ENCODE measurements at places on chromosomes 4 and X.

GRCh38 chr4:185767528-185767927 is 44.5 kb downstream of the SORBS2 start:
- no peak for DNase-seq

- DNase-seq = peak; percentile 22
Measured at GRCh38 chr4:90328558-90328957, 201.4 kb downstream of the CCSER1 start.

- DNase-seq = no peak
Measured at GRCh38 chrX:27078371-27078770, 384.8 kb downstream of the PPP4R3C start.

DNA sequence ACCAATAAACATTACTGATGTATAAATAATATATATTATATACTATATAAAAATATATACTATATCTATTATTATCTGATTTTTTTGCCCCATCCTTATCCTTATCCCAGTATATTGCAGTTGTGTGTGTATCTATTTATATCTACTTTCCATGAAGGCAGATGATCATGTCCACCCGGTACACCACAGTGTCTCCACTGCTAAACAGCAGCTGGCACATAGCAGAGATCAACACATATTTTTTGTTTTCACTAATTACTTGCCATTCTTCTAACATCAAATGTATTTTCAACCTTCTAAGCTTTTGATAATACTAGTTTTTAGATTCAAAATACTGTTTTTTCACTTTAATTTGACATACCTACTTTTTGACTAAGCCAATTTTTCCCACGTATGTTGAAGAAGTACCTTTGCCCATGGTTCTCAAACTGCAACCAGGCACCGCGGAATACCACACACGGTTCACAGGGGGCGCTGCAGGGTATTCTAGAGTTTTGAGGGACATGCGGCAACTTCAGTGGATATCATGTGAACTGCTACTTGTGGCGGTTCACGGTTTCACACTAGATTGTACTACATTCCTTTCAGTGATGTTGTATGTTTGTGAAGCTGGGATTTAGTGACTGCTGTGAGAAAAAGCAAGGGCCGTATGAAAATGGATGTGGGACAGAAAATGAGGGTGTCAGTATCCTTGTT is 182.5 kb upstream of the NPY2R start:
- DNase-seq = peak; percentile 23

DNA sequence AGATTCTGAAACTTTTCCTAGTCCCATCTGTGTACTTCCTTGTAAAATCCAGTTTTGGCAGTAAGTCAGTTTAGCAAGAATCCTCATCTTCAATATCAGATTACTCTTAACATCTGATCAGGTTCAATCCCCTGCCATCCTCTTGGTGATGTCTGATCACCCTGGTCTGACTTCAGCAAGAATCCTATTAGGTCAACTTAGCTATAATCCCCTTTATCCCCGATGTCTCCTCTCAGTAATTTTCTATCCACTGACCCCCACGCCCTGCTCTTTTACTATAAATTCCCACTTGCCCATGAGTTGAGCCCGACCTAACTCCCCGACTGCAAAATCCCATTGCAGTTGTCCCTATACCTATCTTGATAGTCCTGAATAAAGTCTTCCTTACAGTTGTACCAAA is 57.9 kb upstream of the PRSS48 start:
- DNase-seq = no peak

- no peak for DNase-seq
Measured at GRCh38 chr4:138645289-138645688, 370.3 kb upstream of the NOCT start.

- no peak for DNase-seq
Measured at GRCh38 chr4:35087218-35087617, 1157.1 kb downstream of the ARAP2 start.

DNA sequence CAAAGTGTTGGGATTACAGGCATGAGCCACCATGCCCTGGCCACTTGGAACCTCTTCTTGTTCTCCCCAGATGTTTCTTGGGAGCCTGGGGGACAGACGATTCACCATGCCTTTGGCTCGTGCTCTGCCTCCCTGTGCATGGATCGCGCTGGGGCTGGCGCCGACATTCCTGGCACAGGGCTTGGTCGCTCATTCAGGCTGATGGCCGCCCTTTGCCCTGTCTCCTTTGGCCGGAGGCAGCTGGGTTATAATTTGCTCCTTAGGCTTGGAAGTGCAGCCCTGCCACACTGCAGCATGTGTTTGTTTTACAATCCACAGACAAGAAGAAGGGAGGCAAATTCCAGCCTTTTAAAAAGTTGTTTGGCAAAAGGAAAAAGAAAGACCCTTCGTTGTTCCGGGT is 115.3 kb downstream of the AASDH start:
- DNase-seq = no peak

DNA sequence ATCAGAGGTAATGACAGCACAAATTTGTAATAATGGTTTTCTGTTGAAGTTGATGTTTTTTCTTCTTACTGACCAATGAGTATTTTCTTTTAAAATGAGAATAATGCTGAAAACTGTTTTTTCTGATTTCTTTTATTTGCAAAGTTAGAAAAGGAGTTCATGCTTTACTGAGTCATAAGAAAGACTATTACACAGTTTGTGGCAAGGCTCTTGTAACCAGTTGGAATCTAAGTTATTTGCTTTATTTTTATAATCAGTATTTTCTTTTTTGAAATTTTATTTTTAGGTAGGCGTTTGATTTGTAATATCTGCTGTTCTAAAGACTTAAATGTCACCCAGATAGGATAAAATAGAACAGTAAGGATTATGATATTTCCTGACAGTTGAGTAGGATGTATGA is 25.5 kb downstream of the ANAPC4 start:
- no peak for DNase-seq

GRCh38 chr4:32037399-32037798 is 1317.2 kb downstream of the PCDH7 start:
- DNase-seq = no peak

DNA sequence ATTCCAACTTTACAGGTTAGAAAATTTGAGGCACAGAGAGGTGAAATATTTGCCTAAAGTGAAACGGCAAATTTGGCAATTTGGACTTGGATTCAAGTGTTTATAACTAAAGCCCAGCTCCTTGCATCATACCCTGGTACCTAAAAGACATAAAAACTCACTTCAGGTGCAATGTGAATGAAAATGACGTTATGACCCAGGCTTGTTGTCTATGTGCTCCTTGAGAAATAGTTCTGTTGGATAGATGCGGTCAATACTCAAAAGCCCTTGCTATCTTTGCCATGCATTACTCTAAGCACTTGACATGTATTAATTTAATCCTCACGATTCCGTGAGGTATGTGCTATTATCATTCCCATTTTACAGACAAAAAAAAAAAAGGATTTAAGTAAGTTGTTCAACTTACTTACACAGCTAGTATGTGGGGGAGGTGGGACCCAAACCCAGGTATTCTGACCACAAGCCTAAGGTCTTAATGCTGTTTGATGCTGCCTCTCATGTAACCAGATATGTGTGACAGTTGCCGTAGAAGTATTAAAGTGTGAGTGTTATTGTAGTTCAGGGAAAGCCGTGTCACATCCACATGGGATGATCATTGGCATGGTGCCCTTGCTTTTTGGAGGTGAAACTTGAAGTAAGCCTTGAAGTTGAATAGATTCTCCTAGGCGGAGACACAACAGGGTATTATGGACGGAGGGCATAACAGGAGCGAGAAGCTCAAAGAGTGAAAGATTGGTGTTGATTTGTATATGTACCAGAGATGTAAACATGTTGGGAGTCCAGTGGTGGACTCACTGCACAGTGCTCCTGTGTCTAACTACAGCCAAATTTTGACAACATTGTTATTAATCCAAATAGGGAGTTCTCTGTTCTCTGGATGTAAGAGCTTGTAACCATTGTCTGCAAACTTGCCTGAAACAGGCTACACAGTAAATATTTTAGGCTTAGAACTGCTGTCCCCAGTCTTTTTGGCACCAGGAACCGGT is 3.1 kb downstream of the SCML1 start:
- DNase-seq = no peak

- no peak for DNase-seq
Measured at GRCh38 chr4:40976343-40976742, 226.6 kb downstream of the NSUN7 start.

GRCh38 chrX:111322231-111322855 is 52.1 kb upstream of the CAPN6 start:
- DNase-seq = no peak

DNA sequence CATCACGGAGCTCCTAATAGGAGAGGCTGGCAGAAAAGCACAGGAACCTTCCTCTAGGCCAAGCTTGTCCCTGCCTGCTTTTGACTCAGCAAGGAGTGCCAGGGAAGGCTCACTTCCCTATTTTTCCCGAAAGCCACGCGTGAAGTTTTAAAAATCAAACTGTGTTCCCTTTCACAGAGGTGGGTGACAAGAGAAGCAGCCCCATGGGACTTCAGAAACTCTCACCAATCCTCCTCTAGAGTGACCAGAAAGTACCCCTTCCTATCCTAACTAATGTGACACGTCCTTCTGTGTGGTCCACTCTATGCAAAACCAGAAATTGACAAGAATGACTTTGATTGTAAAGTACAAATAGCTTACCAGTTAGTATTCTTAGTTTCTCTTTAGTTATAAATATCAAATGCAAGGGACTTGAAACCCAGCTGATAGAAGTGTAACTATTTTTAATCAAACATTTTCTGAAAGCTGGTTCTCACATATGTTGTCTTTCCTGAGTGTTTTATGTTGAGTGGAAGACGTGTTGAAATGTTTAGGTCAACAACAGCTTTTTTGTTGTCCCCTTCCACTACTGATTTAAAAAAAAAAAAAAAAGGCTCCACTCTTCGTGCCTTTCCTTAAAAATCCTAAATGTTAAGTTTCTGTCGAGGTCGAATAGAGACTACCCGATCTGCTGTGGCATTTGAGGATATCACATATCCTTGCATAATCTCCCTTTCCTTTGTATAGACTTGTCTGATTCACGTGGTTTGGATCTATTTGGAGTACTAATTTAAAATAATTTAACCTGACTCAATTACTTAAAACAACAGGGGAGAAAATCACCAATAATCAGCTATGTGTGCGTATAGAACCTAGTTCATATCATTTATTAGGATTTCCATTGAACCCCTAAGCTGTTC is 42.1 kb downstream of the NFKB1 start:
- no peak for DNase-seq

- no peak for DNase-seq
Measured at GRCh38 chr4:2647403-2648158, 108.6 kb downstream of the TNIP2 start.

- peak; percentile 29 for DNase-seq
Measured at GRCh38 chrX:39576041-39576872, 521.5 kb downstream of the BCOR start.

DNA sequence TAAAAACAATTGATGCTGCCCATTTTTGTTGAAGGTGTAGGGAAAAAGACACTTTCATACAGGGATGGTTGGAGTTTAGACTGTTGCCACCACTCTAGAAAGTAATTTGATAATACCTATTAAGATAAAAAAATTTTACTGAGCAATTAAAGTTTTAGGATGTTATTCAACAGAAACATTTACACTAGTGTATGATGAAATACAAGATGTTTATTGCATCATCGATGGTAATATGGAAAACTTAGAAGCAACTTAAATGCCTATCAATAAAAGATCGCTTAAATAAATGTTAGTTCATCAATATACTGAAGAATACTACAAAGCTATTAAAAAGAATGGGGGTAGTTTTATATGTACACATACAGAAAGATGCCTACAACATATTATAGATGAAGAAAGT is 9.2 kb upstream of the VSIG4 start:
- no peak for DNase-seq

DNA sequence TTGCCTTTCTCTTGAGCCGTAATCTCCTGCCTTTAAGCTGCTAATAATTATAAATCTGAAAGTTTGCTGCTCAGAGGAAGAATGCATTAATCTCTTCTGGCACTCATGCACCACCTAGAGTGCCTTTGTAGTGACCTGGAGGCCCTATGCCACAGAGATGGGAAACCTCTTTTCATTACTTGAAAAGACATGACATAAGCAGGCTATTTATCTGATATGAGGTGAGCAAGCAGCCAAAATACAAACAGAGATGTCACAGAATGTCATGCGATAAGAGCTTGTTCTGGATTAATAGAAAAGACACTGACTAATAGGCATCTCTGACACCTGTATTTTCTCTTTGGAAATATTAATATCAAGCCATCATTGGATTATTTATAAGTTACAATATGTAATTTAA is 42.3 kb downstream of the GABRB1 start:
- no peak for DNase-seq

DNA sequence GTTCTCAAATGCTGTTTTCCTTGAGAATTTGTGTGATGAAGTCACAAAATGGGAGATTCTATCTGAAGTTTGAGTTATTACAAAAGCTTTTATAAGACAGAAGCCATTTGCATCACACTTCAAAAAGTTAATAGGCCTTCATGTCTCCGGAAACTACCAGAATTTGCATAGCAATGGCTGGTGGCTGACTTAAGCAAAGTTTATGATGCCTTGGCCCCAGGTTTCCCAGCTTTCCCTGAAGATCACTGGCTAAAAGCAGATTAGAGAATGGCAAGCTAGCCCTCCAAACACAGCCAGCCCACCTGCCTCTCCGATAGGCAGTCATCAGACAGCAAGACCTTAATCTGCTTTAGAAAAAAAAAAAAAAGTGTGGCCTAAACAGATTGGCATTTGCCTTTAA is 197.8 kb downstream of the HS3ST1 start:
- DNase-seq = no peak

DNA sequence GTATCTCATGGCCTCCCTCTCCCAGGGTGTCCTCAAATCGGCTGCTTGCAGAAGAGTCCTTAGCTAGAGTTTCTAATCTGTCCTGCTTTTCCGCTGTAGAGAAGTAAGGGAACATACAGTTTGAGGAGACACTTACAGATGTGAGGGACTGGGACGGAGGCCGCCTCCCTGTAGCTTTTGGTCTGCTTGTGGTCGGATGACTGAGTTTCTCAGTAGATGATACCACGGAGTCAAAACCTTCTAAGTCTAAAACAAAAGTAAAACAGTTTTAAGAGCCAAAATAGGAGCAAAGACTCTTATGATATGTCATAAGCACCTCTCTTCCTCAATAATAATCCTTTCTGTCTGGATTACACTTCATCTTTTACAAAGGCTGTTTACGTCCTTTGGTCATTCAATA is 34.5 kb upstream of the MAP3K15 start:
- no peak for DNase-seq

All from femur (tissue), 1 donor.